Fibroblast of skin of right biceps (primary cell): ENCODE measurements at places on chromosomes 2 and 18.

DNA sequence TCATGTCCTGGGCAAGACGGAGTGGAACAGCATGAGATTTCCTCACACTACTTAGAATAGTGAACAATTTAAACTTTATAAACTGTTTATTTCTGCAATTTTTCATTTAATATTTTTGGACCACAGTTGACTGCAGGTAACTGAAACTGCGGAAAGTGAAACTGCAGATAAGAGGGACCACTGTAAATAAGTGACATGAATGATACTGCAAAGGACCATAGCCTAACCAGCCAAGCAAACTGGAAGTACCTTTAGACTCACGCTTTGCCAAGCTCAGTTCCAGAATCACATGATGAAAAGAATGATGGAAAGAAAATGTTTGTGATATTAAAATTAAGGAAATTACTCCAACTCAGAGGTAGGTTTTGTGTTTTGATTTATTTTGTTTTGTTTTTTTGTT, 94.6 kb upstream of the ITGA4 start:
- no peak for DNase-seq

DNA sequence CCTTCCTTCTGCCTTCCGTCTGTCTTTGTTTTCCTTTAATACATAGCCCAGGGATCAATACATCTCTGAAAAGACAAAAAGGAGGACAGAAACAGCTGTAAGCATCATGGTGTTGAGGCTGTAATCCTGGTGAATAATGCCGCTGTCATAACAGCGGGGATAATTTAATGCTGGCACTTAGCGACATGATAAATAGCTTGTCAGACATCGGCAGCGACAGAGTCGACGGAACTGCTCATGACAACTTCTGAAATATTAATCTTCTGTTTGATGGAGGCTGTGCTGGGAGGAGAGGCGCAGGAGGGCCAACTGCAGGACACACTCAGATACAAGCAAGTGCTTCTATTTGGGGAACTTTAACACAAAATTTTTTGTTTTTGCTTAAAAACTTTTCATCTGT, 602.2 kb downstream of the GALR1 start:
- no peak for DNase-seq

DNA sequence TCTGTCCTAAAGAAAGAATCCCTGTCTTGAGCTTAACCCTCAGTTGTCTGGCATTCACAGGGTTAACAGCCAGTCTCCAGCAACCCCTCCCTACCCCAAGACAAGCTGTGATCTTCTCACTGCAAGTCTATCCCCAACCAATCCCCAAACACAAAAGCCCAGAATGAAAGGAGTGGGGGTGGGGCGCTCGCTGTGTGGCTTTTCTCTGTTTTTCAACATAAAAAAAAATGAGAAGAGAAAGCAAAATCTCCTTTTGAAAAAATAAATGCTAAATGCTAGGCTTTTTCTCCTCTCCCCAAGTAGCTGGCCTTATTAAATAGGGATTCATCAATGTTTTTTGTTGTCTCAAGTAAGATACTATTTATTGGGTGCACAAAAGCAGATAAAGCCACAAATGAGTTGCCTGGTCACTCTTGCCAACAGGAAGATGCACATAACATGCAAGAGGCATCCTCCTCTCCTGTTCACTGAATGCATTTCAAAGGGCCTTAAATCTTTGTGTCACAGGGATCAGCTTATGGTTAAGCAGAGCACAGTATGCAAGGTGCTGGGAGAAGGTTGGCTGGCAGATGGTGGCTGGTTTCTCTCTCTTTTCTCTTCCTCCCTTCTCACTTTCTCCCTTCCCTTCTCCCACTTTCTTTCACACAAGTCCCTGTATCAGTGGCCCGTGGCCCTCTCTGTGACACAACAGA, 225.6 kb downstream of the CMPK2 start:
- no peak for DNase-seq

DNA sequence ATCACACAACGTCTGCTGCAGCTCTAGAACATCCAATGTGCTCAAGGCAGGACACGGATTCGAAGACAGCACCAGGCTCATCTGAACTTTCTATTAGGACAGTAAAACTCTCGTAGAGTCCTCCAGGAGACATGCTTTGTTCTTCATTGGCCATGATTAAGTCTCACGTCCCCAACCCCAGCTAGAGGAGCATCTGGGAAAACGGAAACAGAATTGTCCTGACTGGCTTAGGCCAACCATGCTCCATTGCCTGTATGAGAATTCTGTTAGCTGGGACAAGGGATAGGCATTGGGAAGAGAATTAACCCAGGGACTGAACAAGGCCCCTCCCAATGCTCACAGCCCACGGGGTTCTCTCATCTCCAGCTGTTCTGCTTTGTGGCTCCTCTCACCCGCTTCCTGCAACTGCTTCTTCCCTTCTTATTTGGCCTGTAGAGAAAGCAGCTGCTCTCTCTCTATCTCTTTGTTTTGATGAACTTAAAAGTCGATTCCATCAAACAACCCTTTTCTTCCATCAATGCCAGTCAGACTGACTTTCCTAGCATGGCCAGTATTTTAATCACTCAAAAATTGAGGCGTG, 75.6 kb downstream of the C1QL2 start:
- DNase-seq, result no peak

DNA sequence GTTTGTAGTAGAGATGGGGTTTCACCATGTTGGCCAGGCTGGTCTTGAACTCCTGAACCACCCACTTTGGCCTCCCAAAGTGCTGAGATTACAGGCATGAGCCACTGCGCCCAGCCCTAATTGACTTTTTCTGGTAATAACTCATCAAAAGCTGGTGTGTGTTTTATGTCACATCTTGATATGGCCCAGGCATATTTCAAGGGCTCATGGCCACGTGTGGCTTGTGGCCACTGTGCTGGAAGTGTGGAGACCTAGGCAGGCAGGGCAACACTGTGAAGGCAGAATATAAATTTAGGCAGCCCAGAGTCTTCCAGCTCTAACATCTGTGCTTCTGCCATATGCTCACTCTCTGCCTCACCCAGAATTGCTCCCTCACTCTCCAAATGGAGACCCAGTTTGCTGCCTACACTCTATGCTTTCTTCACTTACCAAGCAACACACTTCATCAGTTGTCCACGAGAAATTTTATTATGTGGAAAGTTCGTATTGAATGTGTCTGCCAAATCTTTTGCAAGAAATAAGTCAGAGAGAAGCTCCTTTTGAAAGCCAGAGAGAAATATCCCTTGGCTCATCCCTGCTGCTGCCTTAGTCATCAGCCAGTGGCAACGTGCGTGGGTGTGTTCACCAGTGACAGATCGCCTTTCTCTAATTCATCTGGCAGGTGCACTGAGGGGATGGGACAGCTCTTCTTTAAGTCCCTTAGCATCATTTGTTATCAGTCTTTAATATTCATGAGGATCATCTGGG, 129.4 kb upstream of the CXCR4 start:
- DNase-seq, result no peak

DNA sequence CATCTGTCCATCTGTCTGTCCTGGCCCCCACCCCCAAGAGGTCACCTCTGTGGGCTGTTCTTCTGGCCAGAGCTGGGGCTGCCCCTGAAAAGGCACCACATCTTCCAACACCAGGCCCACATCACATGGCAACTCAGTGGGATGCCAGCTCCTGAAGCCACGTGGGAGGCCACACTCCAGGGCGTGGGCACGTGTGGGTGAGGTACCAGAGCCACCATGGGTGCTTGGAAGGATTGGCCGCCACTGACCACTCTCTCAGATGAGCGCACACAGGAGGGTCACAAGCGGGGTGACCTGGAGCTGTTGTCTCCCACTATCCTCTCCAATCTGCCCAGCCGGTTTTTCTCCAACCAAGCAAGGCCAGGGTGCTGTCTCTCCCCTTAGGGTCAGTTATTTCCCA, 197.9 kb downstream of the TFCP2L1 start:
- no peak for DNase-seq

DNA sequence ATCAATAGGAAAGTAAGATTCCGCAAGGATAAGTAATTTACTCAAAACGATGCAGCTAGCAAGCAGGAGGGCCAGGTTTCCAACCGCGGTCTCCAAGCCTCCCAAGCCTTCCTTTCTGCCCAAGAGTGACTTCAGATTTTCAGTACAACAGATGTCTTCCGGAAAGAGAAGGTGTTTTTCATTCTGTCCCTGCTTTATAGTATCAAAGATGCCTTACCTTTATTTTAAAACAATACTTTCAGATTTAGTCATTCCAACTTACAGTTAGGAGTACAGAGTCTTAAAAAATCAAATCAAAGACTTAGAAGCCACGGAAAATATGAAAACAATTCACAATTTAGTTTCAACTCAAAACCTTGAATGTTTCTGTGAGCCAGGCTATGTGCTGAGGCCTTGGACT, 43.6 kb downstream of the CYB5A start:
- no peak for DNase-seq

- no peak for DNase-seq
These were observed 96.0 kb downstream of the TNS1 start for GRCh38 chr2:217906798-217907197.

GRCh38 chr2:131094463-131095281, 1.4 kb upstream of the FAM168B start:
- peak; percentile 24 for DNase-seq

- DNase-seq, result peak; percentile 27
These were observed 568.3 kb downstream of the LRRTM4 start for GRCh38 chr2:76953733-76954347.

GRCh38 chr18:5738526-5738925, 156.8 kb downstream of the TMEM200C start:
- DNase-seq, result no peak
